ENCODE measurements at places on chromosomes 6 and 20.

GRCh38 chr6:11479296-11479695 is 58.3 kb upstream of the TMEM170B start:
- no peak for DNase-seq

DNA sequence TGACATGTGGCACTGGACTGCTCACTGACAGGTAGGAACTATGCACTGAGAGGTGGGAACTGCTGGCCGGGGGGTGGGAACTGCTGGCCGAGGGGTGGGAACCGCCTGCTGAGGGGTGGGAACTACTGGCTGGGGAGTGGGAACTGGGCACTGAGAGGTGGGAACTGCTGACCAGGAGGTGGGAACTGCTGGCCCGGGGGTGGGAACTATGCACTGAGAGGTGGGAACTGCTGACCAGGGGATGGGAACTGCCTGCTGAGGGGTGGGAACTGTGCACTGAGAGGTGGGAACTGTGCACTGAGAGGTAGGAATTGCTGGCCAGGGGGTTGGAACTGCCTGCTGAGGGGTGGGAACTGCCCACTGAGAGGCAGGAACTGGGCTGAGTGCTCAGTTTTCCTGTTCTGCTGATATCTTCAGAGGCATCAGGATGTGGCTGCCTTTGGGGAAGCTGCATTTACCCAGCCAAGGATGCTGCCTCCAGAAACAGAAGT is 90.2 kb downstream of the THBS2 start:
- no peak for DNase-seq

GRCh38 chr6:148868901-148869300 is 122.1 kb downstream of the UST start:
- DNase-seq: no peak

DNA sequence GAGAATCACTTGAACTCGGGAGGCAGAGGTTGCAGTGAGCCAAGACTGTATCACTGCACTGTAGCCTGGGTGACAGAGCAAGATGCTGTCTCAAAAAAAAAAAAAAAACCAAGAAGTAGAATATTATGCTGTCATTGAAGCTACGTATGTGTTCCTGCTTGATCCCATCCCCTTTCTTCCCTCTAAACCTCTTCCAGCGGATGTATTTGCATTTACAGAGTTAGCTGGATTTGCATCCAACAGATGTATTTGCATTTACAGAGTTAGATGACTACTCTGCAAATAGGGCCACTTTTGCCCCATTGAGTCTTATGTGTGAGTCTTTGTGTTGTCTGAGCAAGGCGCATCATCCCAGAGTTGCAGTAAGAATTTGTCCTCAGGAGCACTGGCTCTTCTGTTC is 24.9 kb upstream of the IPCEF1 start:
- DNase-seq: no peak

DNA sequence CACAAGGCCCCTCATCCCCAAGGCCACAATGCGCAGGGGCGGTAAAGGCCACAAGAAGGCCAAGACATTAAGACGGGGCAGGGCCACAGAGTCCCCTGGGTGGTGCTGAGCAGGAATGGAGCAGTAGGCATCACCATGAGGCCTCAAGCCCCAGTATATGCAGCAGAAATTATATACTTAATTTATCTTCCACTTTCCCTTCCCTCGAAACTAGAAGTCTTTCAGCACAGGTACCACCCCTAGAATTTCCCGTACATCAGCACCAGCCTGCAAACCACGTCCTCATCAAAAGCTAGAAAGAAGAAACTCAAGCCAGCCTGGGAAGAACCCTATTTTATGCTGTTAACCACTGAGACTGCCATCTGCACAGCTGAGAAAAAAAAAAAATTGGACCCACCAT is 89.4 kb downstream of the PLG start:
- no peak for DNase-seq

DNA sequence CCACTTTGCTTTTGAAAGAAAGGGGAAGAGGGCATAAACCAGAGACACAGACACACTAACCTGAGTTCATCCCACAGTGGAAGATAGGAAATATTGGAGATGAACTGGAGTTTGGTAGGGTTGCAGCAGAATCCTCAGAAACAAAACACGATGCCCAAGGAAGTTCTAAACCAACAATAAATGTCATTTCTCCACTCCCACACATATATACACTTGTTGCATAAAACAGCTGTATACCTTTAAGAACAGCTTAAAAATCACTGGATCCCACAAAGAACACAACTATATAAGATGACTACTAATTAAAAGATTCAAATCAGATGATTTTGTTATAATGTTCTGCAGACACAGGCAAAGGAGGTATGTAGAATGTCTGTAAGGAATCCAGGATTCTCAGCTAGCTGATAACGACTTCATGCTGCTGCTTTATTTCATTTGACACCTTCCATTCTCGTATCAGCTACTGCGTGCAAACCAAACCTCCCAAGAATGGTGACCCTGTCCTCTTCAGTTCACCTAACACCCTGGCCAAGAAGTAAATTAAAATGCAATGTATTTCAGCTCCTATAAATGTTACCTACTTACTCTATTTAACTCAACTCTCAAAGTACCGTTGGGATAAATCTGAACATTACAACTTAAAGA is 14.3 kb downstream of the KIF13A start:
- DNase-seq: no peak

DNA sequence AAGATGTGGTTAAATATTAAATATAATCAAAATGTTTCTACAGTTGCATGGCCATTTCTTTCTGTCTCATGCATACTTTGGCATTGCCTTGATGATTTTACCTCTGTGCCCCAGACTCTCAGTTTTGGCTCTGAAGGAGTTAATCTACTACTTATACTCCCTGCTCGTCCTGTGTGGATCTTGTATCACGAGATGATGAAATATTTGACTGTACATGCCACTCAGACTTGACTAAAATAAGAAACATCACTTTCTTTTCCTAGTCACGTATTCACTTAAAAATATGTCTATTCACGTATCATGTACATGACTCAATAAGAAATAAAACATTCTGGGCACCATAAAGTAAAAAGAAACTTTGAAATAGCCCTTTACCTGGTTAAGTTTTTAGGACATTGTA is 397.7 kb downstream of the RFPL4B start:
- DNase-seq: no peak

DNA sequence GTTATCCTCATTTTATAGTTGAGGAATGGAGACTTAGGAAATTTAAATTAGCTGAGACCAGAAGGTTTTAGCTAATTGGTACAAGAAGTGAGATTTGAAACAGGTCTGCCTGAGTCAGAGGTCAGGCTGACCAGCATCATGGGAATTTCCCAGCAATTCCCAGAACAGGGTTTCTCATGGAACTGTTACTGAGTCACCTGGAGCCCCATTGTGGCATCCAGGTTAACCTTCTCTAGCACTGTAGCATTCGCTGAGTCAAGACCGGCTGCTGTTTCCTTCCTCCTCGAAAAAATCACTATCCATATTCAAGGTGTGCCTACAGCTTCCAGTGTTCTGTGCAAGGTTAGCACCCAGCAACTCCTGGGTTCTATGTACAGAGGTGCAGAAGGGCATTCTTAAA is 238.0 kb upstream of the MAN1A1 start:
- no peak for DNase-seq

DNA sequence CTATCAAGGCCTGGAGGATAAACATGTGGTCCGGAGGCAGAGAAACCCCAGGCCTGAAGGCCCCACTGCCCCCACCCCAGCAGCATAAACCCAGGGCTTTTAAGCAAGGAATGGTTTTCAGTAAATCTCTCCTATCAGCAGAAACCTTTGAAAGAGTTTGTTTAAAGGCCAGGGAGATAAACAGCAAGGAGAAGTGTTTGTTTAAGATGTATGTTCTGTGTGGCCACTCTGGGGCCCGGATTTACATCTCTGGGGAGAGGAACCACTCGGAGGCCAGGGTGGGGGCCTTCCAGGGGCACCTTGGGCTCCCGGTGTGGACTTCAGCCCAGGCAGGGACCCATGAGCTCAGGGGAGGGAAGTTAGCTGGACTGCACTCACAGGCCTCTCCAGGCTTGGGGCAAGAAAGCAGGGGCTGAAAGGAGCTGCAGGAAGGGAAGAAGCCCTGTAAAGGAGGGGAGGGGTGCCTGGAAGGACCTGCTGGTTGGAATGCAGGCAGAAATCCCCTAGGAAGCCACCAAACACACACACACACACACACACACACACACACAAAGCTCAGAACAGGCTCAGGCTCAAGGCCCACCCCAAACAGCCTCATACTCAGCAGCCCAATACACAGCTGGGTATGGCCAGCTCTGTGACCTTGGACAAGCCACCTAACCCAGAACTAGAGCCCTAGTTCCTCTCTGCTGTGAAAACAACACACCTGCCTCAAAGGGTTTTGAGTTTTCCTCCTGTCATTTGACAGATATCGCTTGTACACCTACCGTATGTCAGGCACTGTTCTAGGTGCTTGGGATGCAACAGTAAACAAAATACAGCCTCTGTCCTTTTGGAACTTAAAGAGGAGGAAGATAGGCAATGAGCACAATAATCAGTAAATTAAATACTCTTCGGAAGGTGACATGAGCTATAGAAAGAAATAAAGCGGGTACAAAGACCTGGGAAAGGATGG is 26.2 kb upstream of the FOXP4 start:
- DNase-seq: no peak

DNA sequence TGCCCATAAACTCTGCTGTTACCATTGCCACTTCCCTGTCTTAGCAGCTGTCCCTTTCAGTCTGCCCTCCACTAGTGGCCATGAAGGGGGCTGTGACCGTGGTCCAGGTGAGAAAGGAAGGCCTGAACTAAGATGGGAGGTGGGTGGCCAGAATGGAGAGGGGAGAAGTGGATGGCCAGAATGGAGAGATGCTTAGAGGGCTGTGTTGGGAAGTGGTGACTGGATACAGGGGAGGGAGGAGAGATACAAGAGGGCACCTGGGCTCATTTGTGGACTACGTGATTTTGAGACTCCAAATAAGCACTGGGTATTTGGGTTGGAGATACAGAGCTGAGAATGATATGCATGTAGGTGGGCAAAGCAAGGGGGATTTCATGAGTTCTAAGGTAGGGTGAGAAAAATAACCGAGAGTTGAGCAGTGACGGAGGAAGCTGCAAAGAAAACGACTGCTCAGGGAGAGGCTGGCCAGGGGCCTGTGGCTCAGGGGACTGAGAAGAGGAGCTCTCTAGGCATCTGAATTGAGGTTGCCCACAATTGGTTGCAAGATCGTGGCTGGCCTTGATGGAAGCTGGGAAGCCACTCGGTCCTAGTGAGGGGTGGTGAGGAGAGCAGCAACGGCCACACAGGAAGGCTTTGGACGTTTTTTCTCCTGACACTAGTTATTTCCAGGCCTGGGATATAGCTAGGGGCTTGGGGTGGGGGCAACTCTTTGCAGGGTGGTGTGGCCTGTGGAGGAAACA is 36.9 kb downstream of the PANK2 start:
- no peak for DNase-seq

DNA sequence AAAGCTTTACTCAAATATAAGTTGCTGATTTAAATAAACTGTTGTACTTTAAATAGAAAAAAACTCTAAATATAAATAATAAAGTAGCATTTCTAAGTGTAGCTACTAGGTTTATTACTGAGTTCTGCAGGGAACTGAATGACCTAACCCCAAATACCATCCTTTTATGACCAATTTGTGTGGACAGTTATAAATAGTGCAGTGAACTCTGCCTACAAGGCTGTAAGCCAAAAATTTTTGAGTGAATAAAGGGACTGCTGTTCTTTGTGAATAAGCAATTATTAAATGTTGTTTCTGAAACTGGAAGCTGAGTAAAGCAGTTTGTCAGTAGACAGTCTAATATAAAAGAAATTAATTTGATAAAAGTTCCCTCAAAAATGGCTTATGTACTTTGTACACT is 90.8 kb upstream of the ELOVL5 start:
- no peak for DNase-seq

DNA sequence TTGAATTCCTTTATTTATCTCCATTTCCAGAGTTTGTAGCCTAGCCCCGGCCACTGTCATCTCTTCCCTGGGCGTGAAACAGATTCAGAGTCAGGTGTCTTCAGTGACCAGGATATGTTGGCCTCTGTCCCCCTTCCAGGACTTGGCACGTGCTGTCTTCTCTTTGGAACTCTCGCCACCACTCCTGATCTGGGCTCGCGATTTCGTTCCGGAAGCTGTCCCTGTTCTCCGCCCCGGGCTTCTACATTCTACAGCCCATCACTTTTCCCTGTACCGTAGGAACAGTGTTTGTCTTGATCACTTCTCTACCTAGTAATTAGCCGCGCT is 739 bp downstream of the GSS start:
- DNase-seq: no peak

- DNase-seq: no peak
Measured at GRCh38 chr20:13650474-13650873, 11.7 kb upstream of the TASP1 start.

Measured in iPS DF 6.9 (cell line).